Substantia nigra (tissue), 51 donors: ENCODE measurements at places on chromosomes 11 and 22.

DNA sequence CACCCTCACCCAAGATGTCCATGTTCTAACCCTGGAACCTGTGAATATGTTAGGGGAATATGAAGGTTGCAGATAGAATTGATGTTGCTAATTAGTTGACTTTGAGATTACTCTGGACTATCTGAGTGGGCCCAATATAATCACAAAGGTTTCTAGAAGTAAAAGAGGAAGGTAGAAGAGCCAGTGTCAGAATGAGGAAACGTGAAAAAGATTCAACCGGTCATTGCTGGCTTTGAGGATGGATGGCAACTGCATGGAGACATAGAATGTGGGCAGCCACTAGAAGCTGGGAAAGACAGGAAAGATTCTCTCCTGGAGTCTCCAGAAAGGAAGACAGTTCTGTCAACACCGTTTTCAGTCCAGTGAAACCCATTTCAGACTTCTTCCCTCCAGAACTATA lies 86.6 kb downstream of the CLPB start:
- no peak for DNase-seq

DNA sequence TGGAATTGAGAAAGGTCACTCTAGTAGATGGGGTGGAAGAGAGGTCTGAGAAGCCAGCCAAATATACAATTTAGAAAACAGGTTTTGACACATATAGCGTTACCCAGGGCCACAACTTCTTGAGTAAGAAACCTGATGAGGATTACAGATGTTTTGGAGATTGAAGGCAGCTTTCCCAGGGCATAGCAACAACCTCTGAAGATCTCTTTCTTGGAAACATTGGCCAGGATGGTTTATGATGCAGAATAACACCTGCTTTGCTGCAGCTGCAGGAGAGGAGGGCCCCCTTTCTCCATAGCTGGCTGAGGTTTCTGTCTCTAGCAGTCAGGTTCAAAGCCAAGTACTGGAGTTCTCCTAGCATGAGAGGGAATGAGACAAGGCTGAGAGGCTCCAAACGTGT lies 75.1 kb upstream of the NUP50 start:
- no peak for DNase-seq

GRCh38 chr11:64036087-64037026 lies 626 bp downstream of the FLRT1 start:
- DNase-seq = peak; percentile 26

DNA sequence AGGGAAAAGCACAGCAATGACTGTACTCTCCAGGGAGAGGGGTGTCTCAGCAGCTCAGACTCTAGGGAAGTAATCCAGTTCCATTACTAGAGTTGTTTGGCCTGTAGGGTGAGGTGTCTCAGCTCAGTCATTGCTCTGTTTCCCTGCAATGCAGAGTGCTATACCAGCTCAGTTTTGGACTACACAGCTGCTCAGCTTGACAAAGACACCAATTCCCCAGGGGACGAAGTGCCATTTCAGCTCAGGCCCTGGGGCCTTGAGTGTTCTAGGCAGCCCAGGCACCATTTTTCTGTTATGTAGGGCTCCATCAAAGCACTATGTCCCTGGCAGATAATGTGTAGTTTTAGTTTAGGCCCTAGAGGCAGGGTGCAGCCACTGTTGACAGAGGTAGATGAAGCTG lies 18.2 kb downstream of the CALCB start:
- no peak for DNase-seq

DNA sequence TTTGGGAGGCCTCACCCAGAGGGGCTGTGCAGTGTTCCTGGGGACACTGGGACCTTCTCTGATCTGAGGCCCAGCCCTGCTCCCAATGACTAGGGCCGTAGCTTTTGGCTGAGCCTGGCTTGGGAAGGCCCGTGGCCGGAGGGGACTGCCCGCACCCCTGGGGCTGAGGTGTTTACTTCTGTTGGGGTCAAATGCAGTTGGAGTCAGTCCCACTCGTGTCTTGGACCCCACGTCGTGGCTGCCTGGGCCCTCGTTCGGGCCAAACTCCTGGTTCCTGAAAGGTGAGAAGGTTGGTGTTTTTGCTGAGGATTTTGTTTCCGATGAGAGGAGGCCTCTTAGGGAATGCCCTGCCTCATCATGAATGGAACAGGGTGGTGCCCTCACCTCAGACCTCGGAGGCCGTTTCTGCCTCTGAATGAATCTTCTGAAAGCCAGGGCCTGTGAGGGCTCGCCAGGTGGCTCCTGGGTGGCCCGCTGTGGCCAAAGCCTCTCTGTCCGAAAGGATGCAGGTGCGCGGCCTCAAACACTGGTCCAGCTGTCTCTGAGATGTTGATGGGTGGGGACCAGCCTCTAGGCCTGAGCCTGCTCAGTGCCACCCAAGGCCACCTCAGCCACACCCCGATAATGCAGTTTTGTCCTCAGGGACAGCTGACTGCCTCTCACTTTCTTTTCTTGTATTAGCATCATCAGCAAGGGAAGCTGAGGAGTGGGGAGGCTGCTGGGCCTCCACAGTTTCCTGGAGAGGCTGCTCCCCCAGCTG lies 40.3 kb upstream of the A4GALT start:
- no peak for DNase-seq

- DNase-seq = no peak
These were observed 2.3 kb downstream of the C1QTNF6 start for GRCh38 chr22:37185646-37186227.

GRCh38 chr22:30309951-30310741 lies 16.6 kb downstream of the TBC1D10A start:
- DNase-seq = no peak

GRCh38 chr22:20248461-20248978 lies 19.6 kb downstream of the RTN4R start:
- DNase-seq = no peak

DNA sequence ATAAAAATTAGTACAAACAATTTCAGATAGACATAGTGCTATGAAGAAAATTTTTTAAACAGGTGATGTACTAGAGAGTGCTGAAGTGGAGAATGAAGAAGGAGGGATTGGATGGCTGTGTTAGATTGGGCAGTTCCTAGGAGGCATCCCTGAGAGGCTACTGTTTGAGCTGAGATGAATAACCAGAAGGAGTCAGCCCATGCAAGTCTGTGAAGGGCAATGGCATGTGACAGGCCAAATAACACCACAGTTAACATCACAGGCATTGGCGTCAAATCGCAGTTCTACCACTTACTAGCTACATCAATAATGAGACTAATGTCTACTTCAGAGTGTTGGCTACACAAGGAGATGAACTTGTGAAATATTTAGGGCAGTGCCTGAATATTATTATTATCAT lies 35.4 kb downstream of the HORMAD2 start:
- DNase-seq = no peak
